HCT116 (cell line): ENCODE measurements at places on chromosomes 3 and 15. TPM values are rescaled to one million over a fixed set of nuclear protein-coding genes. Genes with fewer than 3 reads are reported as not detected.

AMT gene
- 4.8 TPM for total RNA-seq

OCA2 gene
- total RNA-seq, result not detected

ITIH1 gene
- total RNA-seq, result 0.37 TPM

ZNF80 gene
- total RNA-seq, result 0.12 TPM

LRRC31 gene
- not detected for total RNA-seq

MST1R gene
- total RNA-seq, result 113 TPM

EHD4 gene
- total RNA-seq, result 28.0 TPM

LCTL gene
- not detected for total RNA-seq

CYP11A1 gene
- 0.57 TPM for total RNA-seq

UBAP1L gene
- 4.0 TPM for total RNA-seq

DNA sequence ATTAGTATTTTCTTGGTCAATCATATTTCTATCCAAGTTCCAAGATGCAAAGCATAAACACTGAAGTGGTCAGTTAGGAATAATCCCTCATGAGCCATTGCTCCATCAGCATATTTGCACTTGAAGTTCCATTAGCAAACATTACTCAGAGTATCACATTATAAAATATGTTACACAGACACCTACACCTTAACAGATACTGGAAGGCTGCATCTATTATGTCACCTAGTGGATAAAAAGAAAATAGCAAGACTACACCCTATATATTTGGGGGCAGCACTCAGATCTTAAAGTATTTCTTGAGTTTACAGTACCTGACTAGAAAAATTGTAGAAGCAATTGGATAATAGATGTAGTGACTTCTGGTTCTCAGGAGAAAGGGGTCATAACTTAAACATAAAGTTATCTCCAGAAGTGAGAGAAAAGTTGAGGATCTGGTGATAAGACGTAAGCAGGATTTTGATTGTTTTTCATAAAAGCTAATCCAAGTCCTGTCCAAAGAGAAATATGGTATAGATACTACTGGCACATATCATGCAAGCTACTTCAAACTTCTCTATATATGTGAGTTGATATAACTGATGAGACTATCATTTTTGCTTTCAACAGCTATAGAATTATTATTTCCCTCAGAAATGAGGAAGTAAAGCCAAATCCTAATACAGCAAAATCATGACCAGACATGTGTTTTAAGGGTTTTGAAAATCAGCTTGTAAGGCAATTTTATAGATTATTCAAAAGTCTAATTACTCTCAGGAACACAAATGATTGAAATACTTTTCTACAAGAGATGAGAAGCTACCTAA is 422.2 kb downstream of the GBE1 start:
- no peak overlapping the region for H3K27ac ChIP-seq
- H3K4me1 ChIP-seq, result no peaks in the 10 kb centered on the region
- DNase-seq, result no peak
- no peaks in the 10 kb centered on the region for H3K36me3 ChIP-seq
- H3K27me3 ChIP-seq, result no peaks in the 10 kb centered on the region

DNA sequence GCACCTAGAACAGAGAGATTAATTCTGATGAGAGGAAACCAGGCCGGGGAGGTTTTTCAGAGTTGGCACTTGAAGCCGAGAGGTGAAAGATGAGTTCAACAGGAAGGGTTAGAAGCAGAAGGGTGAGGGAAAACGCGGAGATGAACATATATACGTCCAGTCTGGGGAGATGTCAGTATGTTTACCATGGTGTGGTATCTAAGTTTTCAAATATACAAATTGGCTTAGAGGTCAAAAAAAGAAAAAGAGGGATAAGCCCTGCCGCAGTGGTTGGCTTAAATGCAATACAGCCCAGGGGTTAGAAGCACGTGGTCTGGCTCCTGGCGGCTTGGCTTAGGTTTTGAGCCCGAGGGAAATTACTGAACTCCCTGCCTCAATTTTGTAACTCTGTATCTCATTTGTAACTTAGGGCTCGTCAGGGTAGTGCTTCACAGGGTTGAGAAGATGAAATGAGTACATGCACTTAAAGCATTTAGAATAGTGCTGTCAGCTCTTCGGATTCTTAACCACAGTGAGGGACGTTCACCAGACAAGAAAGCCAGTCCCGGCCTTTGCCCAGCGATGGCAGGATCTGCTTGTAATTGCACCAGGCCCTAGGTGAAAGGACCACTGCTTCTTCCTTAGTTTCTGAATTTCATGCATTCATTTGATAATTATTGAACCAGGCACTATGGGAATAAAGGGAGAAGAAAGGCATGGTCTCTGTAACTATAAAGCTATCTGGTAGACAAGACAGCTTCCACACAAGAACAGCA is 6.4 kb downstream of the HES1 start:
- no peaks in the 10 kb centered on the region for H3K36me3 ChIP-seq
- H3K4me3 ChIP-seq, result peak overlapping the region; percentile 24; the same call in 1 of the 2 replicates
- H3K27me3 ChIP-seq, result no peaks in the 10 kb centered on the region
- H3K27ac ChIP-seq, result peak overlapping the region; percentile 91
- H3K4me1 ChIP-seq, result peaks cover 59% of the 10 kb centered on the region

DNA sequence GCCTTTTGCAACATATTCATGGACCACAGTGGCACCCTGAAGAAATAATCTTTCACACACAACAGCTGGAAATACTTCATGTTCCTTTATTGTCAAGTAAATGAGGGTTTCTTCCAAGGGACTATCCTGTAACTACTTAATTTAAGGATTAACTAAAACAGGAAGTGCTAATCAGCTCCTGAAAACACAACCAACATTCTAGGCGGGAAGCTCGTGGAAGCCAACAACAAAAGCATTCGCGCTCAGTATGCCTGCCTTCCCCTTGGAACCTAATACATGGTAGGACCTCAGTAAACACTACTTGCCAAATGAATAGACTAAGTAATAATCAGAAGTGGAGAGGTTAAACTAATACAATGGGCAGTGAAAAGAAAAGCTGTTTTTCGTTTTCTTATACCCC is 300.9 kb downstream of the RORA start:
- peaks cover 38% of the 10 kb centered on the region for H3K27me3 ChIP-seq
- no peak overlapping the region for H3K4me3 ChIP-seq
- no peak overlapping the region for H3K27ac ChIP-seq
- no peaks in the 10 kb centered on the region for H3K36me3 ChIP-seq
- no peak for DNase-seq
- no peaks in the 10 kb centered on the region for H3K4me1 ChIP-seq

DNA sequence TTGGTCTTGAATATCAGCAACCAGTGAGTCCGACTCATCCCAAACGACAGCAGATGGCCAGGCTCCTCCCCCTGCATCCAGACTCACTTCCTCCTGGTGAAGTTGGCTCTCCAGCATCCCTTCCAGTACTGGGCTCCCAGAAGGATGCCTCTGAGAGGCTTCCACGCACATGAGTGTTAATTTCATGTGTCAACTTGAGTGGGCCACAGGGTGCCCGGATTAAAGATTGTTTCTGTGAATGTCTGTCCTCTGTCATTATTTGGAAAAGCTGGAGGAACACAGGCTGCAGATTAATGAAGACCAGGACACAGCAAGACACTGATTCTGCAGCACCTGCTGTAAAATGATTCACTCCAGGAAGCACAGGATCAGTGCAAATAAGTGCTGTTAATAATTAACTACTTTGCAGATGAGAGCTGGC is 99.8 kb downstream of the ATP10A start:
- H3K4me1 ChIP-seq, result no peaks in the 10 kb centered on the region
- no peaks in the 10 kb centered on the region for H3K27me3 ChIP-seq
- no peak overlapping the region for H3K27ac ChIP-seq
- DNase-seq, result no peak

- H3K27me3 ChIP-seq, result no peaks in the 10 kb centered on the region
- H3K4me1 ChIP-seq, result peaks cover 3% of the 10 kb centered on the region; the same call in 1 of the 2 replicates
- DNase-seq, result no peak
- H3K27ac ChIP-seq, result no peak overlapping the region
- H3K36me3 ChIP-seq, result no peaks in the 10 kb centered on the region
- H3K4me3 ChIP-seq, result no peak overlapping the region
These were observed 337.9 kb upstream of the GRM7 start for GRCh38 chr3:6523043-6523442.

DNA sequence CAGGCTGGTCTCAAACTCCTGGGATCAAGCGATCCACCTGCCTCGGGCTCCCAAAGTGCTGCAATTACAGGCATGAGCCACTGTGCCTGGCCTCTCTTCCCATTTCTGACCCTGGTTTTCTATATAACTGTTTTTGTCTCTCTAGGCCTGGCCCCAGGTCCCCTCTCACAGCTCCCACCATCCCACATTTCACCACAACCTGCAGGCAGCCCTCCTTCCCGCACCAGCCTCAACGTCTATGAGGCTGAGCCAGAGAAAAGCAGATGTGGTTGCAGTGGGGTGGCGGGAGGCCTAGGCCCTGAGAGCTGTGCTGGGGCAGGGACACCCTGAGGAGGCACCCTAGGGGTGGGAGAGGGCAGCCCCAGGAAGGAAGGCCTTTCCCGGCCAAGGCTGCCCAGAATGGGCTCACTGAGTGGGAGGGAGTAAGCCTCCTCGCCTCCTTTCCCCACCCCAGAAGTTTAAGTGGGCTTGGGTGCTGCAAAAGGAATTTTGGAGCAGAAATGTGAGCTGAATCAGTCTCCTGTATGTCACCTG is 99.7 kb downstream of the LSM3 start:
- no peaks in the 10 kb centered on the region for H3K4me1 ChIP-seq
- H3K4me3 ChIP-seq, result no peak overlapping the region
- no peaks in the 10 kb centered on the region for H3K27me3 ChIP-seq
- DNase-seq, result no peak
- H3K27ac ChIP-seq, result no peak overlapping the region

- H3K27me3 ChIP-seq, result no peaks in the 10 kb centered on the region
- peak overlapping the region; percentile 7; the same call in 1 of the 2 replicates for H3K27ac ChIP-seq
- H3K36me3 ChIP-seq, result no peaks in the 10 kb centered on the region; the same call in 1 of the 2 replicates
- H3K4me3 ChIP-seq, result no peak overlapping the region
- peaks cover 26% of the 10 kb centered on the region for H3K4me1 ChIP-seq
These were observed 1.1 kb upstream of the VPS18 start for GRCh38 chr15:40893019-40893670.

- H3K36me3 ChIP-seq, result no peaks in the 10 kb centered on the region
- H3K4me3 ChIP-seq, result no peak overlapping the region
- H3K4me1 ChIP-seq, result peaks cover 7% of the 10 kb centered on the region
- DNase-seq, result peak; percentile 28
These were observed 89.0 kb upstream of the FNDC3B start for GRCh38 chr3:171950373-171950772.

DNA sequence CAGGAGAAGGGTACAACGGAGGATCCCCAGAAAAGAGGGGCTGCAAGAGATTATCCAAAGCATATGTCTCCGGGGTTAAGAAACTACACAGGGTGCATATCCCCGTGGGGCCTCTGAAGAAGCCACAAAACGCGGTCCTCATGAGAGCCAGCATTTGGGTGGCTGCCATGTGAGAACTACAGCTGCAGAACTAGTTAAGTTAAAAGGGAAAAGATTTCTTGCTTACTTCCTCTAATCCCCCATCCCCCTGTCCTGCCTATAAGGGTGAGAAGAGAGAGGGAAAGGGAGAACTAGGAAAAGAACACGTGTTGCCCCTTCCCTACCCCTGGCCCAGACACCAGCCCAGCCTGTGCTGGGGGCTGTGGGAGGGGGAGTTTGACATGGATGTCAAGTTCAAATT is 70.4 kb upstream of the PCSK6 start:
- no peaks in the 10 kb centered on the region for H3K36me3 ChIP-seq
- no peak overlapping the region for H3K27ac ChIP-seq
- DNase-seq, result no peak

- no peaks in the 10 kb centered on the region for H3K27me3 ChIP-seq
- DNase-seq, result no peak
- H3K4me3 ChIP-seq, result no peak overlapping the region
- no peaks in the 10 kb centered on the region for H3K36me3 ChIP-seq
These were observed 11.4 kb downstream of the RAB6B start for GRCh38 chr3:133884054-133884886.

DNA sequence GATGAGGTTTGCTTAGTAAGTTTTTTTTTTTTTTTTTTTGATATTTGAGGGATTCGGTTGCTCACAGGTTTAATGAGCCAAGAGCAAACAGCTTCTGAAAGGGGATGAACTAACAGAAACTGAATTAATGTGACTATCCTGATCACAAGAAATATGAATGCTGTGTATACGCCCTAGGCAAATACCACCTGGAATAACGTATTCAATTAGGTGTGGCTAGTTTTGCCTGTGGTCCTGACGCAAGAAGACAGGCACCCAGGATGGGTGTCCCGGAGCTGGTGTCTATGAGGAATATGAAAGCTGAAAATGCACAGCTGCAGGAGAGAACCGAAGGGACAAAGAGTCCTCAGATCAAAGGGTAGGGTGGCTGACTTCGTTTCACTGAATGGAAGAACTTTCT is 14.6 kb downstream of the LSG1 start:
- H3K27me3 ChIP-seq, result no peaks in the 10 kb centered on the region
- H3K36me3 ChIP-seq, result peaks cover 37% of the 10 kb centered on the region; the same call in 1 of the 2 replicates
- H3K27ac ChIP-seq, result no peak overlapping the region
- H3K4me3 ChIP-seq, result no peak overlapping the region
- H3K4me1 ChIP-seq, result no peaks in the 10 kb centered on the region

GRCh38 chr15:85725564-85725963 is 69.2 kb downstream of the KLHL25 start:
- no peaks in the 10 kb centered on the region for H3K4me1 ChIP-seq
- H3K4me3 ChIP-seq, result no peak overlapping the region
- no peak overlapping the region for H3K27ac ChIP-seq
- no peaks in the 10 kb centered on the region for H3K27me3 ChIP-seq
- H3K36me3 ChIP-seq, result peaks cover 18% of the 10 kb centered on the region
